Stimulated activated CD4-positive, alpha-beta T cell treated with anti-CD3 and anti-CD28 coated beads, Interleukin-1b, Interleukin-23, amount 100 ng/mL, for 24 hours (primary cell): ENCODE measurements at places on chromosomes 5 and 9.

- no peak for DNase-seq
Observed at GRCh38 chr9:14433351-14434157, 119.6 kb upstream of the NFIB start.

DNA sequence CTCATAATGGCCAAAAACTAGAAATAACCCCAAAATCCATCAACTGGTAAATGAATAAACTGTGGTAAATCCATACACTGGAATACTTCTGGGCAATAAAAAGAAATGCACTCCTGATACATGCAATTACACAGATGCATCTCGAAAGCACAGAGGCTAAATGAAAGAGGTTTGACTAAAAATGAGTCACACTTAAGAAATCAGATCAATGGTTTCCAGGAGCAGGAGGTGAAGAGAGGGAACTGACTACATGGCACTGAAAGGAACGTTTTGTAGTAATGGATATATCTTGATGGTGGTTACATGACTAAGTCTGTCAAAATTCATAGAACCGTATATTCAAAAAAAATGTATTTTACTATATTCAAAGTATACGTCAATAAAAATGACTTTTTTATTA lies 42.4 kb downstream of the STRBP start:
- no peak for DNase-seq

GRCh38 chr5:74225587-74225986 lies 414.9 kb downstream of the ENC1 start:
- DNase-seq: no peak

DNA sequence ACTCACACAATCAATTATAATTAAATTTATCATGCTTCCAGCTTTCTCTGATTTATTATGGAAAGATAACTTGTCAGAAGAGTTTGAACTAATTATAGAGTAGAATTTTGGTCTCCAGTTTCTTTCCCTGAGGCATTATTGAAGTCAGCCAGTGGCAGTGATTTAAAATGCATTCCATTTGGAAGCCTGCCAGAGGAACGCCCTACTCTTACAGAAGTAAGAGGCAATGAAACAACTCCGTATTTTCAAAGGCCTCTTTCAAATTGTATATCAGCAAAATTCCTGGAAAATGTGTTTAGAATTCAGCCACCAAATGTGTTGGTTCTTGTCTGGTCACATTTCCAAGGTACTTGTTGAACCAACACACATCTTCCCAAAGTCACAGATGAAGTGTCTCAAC lies 640.9 kb downstream of the SEMA5A start:
- no peak for DNase-seq

GRCh38 chr9:94912700-94913249 lies 186.3 kb downstream of the AOPEP start:
- DNase-seq: no peak
